Nucleus accumbens (tissue), 56 donors: ENCODE measurements at places on chromosomes 11 and 22.

GRCh38 chr11:115598257-115598901 lies 94.2 kb upstream of the CADM1 start:
- DNase-seq: no peak

DNA sequence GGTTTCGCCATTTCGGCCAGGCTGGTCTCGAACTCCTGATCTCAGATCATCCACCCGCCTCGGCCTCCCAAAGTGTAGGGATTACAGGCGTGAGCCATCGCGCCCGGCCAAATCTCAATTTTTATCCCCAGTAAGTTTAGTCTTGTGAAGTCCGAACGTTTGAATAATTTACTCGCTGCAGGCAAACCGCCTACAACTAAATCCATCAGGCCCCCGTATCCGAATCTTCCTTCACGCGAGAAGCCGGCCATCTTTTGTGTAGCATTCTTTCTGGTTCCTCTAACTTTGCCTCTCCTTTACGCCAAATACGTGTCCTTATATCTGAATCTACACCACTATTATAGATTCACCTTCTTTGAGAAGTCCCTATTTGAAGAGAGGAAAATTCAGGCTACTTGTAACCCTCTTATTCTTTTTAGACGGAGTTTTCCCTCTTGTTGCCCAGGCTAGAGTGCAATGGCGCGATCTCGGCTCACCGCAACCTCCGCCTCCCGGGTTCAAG lies 581 bp upstream of the EIF3L start:
- peak; percentile 19 for DNase-seq

GRCh38 chr11:111370902-111371578 lies 8.0 kb downstream of the POU2AF1 start:
- no peak for DNase-seq

- no peak for DNase-seq
Measured at GRCh38 chr11:9581556-9582161, 8.2 kb downstream of the WEE1 start.
